ENCODE measurements at places on chromosomes 3 and 15.

DNA sequence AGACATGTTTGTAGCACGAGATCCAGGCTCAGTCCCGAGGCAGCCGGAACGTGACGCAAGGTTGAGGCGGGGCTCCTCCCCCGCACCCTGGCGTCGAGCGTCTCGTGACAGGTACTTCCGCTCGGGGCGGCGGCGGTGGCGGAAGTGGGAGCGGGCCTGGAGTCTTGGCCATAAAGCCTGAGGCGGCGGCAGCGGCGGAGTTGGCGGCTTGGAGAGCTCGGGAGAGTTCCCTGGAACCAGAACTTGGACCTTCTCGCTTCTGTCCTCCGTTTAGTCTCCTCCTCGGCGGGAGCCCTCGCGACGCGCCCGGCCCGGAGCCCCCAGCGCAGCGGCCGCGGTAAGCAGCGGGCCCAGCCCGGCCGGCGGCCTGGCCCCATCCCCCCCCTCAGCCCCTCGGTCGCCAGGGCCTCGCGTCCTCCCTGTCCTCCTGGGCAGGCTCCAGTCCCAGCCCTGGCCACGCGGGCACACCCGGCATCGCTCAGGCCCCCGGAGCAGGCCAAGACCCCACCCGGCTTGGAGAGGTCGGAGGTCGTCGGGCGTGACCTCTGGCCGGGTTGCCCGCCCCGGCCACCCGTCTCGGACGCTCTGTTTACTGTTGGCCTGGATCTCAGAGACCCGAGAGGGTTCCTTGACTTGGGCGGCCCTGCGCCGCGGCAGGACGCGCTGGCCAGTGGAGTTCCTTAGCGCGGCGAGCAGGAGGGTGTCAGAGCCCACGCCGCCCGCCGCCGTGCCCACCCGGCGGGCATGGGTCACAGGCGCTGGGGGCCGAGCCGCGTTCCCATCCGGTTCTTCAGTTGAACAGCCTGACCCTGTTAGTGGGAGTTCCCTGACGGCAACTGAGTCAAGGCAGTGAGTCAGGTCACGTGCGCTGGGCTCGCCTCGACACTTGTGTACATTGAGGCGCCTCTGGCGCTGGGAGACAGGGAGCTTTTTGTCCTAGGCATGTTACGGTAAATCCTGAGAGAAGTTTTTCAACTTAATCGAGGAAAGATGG is at the start of gene RAB7A:
RAB7A (plus strand) TSS at position 161 of the 994 bp plus-strand sequence. CDS start 69,185 bp downstream, outside the sequence.
- DNase-seq, result peak; percentile 98

- no peak for DNase-seq
Measured at GRCh38 chr15:45869034-45869668, 234.3 kb downstream of the SQOR start.

DNA sequence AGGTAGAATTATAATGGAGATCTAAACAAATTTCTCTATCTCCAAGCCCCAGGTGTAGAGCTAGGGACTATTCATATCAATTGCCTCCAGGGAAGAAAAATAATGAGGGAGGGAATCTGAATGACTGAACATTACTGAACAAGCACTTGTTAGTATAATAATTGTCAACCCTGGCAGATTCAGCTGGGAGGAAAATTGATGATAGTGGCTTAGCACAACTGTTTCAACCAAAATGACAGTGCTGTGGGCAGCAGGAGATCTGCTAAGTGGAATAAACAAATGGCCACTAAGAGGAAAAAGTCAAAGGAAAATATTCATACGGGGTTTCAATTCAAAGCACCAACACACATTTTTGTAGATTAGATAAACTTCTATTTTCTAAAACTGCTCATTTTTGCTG is 294.9 kb upstream of the ZNF385D start:
- peak; percentile 7 for DNase-seq

GRCh38 chr3:16318176-16318575 is 53.2 kb downstream of the OXNAD1 start:
- no peak for DNase-seq

All from eye (tissue), 1 donor.